Ureter (tissue), 1 donor: ENCODE measurements at places on chromosomes 5 and 9. TPM values are rescaled to one million over a fixed set of nuclear protein-coding genes. Genes with fewer than 3 reads are reported as not detected.

Gene FAM78A
- 3.3 TPM for total RNA-seq

Gene NOXA1
- 12.5 TPM for total RNA-seq

Gene SERF1B
- 16.8 TPM for total RNA-seq

Gene DPYSL3
- 130 TPM for total RNA-seq

Gene FAM151B
- total RNA-seq: 2.9 TPM

GRCh38 chr9:38018958-38019602 is 49.9 kb downstream of the SHB start:
- DNase-seq: peak; percentile 64

- no peak for DNase-seq
Observed at GRCh38 chr5:59421986-59422941, 471.3 kb downstream of the PDE4D start.

GRCh38 chr5:103938146-103938695 is 375.6 kb upstream of the NUDT12 start:
- no peak for DNase-seq

GRCh38 chr5:42811591-42812446 is at the start of gene SELENOP:
TSS of gene SELENOP (minus strand) at chr5:42811892. CDS start at chr5:42808353, 3,539 bp downstream.
- DNase-seq: peak; percentile 56

GRCh38 chr5:83219495-83219894 is 142.1 kb downstream of the XRCC4 start:
- no peak for DNase-seq

DNA sequence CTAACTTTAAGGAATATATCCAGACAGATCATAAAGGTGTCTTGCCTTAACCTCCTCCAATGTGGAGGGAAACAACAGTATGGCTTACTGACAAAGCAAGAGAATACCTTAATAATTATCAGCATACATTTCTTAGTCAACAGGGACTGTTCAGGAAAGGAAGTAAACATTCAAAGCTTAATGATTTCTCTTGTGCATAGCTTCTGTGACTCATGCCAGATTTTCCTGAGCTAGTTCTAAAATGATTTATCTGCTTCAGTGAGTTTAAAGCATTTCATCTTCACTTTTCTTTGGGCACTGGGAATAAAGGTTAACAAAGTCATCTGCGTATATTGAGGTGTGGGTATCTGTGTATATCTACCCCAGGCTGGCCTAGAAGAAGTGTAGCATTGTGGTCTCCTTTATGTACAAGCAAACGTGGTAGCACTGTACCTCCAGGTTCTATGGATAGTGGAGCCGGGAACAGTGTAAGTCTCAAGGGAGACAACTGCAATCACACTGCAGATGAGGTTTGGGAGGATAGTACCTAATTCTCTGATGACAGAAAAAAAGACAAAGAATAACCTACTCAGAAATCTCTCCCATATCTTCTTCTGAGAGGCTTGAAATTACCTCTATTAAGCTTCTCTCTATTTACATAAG is 284.1 kb downstream of the HCN1 start:
- no peak for DNase-seq

GRCh38 chr5:10588779-10589447 is 25.0 kb downstream of the ANKRD33B start:
- DNase-seq: peak; percentile 24

- DNase-seq: no peak
Observed at GRCh38 chr5:78102500-78102899, 192.0 kb downstream of the AP3B1 start.

DNA sequence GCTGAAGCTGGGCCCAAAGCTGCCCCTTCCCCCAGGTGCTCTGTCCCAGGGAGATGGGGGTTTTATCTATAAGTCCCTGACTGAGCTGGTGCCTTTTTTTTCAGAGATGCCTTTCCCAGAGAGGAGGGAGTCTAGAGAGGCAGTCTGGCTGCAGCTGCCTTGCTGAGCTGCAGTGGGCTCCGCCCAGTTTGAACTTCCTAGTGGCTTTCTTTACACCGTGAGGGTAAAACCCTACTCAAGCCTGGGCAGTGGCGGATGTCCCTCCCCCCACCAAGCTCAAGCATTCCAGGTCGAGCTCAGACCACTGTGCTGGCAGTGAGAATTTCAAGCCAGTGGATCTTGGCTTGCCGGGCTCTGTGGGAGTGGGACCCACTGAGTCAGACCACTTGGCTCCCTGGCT is 41.3 kb downstream of the CAVIN4 start:
- no peak for DNase-seq

GRCh38 chr9:71806901-71807307 is 38.6 kb upstream of the CEMIP2 start:
- DNase-seq: peak; percentile 79

DNA sequence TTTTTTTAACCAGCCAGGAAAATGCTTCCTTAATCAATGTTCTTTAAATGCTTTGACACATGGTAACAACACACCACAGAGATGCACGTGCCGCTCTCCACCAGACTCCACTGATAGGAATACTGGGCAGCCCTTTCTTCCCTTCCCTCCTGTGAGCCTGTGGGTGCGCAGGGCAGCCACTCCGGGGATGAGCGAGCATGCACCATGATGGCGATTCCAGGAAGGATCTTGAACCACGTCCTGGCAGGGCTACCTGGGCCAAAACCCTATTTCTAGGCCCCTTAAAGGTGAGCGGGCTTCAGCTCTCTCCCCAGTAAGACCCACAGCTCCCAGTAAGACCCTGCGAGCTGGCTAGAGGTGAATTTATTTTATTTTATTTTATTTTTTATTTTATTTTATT is 128.2 kb downstream of the MVB12B start:
- DNase-seq: no peak

- no peak for DNase-seq
Observed at GRCh38 chr5:80963966-80964481, 3.9 kb downstream of the RASGRF2 start.

DNA sequence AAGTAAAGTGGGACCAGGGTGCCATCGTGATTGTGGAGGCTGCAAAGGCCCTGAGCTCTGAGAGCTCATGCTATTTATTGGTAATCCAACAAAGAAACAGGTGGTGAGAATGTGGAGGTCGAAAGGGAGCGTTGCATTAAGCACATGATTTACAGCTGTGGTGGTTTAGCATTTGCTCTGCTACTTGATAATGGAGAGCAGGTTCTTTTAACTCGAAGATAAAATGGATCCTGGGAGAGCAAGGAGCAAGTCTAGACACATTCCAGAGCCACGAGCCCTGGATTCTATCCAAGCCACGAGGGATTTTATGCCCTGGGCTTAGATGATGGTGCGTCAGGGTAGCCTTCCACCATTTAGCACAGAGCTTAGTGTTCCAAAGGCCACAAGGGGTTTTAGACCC is 1710.1 kb upstream of the CDH9 start:
- DNase-seq: no peak

DNA sequence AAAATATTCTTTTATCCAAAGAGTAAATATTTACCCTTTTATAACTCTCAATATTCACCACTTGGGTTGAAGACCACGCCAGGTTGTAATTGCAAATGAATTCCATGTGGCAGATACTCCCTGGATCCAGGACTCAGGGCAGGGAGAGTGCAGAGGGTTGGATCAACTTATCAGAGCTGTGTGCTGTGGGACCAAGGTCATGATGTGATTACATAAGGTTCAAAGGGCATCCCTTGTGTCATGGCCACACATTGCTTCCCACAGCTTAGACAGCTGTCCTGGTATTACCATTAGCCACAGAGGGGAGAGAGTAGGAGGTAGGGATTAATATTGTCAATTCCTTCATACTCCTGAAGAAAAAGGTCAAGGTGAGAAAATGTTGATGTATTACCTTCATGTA is 133.9 kb downstream of the JAKMIP2 start:
- no peak for DNase-seq

- no peak for DNase-seq
Observed at GRCh38 chr5:126486332-126486731, 63.1 kb downstream of the GRAMD2B start.
